ENCODE measurements at places on chromosomes 12 and 14.

DNA sequence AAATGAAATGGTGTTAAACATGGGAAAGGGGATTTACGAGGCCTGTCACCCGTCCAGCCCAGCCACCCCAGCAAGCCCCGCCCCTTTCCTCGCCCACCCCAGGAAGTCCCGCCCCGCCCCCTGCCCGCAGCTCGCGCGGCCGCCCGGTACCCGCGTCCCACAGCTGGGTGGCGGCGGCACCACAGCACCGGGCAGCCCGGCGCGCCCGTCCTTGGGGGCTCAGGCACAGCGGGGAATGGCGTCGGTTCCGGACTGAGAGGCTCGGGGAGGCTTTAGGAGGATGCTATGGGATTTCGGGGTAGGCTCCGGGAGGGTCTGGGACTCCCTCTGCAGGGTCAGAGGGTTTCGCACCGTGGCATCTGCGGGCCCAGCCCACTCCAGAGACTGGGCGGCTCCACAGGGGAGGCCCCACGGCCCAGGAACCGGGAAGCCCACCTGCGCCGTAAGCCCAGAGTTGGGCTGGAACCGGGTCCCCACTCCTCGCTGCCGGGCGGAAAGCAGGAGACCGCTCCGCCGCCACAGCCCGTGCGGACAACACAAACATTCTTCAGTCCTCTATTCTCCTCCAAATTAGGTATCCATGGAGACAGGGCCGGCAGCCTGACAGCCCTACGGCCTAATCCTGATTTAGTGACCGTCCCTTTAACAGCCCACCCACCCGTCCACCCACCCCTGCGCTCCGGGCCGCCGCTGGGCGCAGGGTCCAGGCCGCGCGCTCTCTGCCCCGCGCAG, 1.4 kb downstream of the FIGNL2 start:
- no peaks in the 10 kb centered on the region for H3K36me3 ChIP-seq
- H3K4me3 ChIP-seq = peak overlapping the region; percentile 53
- H3K27me3 ChIP-seq = peaks cover 38% of the 10 kb centered on the region
- H3K27ac ChIP-seq = no peak overlapping the region

GRCh38 chr14:50038398-50039119, 77.8 kb downstream of the VCPKMT start:
- H3K27me3 ChIP-seq = no peaks in the 10 kb centered on the region
- peaks cover 51% of the 10 kb centered on the region for H3K4me1 ChIP-seq
- H3K36me3 ChIP-seq = no peaks in the 10 kb centered on the region
- H3K4me3 ChIP-seq = no peak overlapping the region

- H3K36me3 ChIP-seq = no peaks in the 10 kb centered on the region
- H3K27me3 ChIP-seq = no peaks in the 10 kb centered on the region
- H3K4me3 ChIP-seq = peak overlapping the region; percentile 24
- no peak overlapping the region for H3K27ac ChIP-seq
- DNase-seq = no peak
Observed at GRCh38 chr14:80959496-80959895, 4.1 kb downstream of the TSHR start.

- no peaks in the 10 kb centered on the region for H3K36me3 ChIP-seq
- H3K4me1 ChIP-seq = no peaks in the 10 kb centered on the region
- no peak for DNase-seq
- H3K27me3 ChIP-seq = no peaks in the 10 kb centered on the region
Observed at GRCh38 chr14:35875296-35875695, 49.2 kb downstream of the BRMS1L start.

DNA sequence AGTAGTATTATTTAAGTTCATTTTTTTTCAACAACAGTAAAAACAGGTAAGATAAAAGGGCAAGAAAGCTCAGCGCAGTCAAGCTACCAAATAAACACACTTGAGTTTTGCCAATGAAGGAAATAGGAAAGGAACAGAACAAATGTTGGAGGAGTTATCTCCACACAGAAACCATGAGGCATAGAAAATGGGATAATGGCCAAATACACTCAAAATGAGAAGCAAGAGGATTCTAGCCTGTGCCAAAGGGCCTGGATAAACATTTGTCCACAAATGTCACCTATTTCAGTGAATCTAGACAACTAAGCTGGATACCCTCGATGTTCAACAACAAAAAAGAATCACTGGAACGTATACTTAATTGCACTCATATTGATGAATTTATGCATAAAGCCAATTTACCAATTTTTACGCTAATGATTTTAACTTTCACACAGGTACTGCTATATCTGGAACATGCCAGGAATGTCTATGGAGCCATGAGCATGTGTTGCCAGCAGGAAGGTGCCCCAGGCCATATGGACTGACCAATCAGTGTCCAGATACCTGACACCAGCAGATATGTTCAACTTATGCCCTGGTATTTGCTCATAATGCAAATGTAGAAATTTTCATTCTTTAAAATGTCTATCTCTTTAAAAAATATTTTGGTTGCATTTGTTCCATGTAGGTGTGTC, 21.1 kb downstream of the ST8SIA1 start:
- H3K36me3 ChIP-seq = no peaks in the 10 kb centered on the region
- DNase-seq = no peak
- no peaks in the 10 kb centered on the region for H3K27me3 ChIP-seq
- H3K4me3 ChIP-seq = no peak overlapping the region

- peak; percentile 73 for DNase-seq
- peaks cover 55% of the 10 kb centered on the region for H3K4me1 ChIP-seq
- peak within 1 kb of the TSS; percentile 84 for H3K4me3 ChIP-seq
- peak within 1 kb of the TSS; percentile 95 for H3K27ac ChIP-seq
- H3K36me3 ChIP-seq = no peaks in the 10 kb centered on the region
Observed at GRCh38 chr12:108633534-108634248, at the start of gene SELPLG. Gene SELPLG, minus strand, starts transcription at chr12:108633894. Its CDS starts 9,587 bp downstream, at chr12:108624307.

- H3K4me1 ChIP-seq = no peaks in the 10 kb centered on the region
- H3K4me3 ChIP-seq = no peak overlapping the region
- no peaks in the 10 kb centered on the region for H3K27me3 ChIP-seq
- no peaks in the 10 kb centered on the region for H3K36me3 ChIP-seq
- H3K27ac ChIP-seq = no peak overlapping the region
Observed at GRCh38 chr14:101219896-101220703, 316.6 kb upstream of the RTL1 start.

- H3K27ac ChIP-seq = no peak overlapping the region
- H3K4me3 ChIP-seq = no peak overlapping the region
- peaks cover 14% of the 10 kb centered on the region for H3K4me1 ChIP-seq
- H3K27me3 ChIP-seq = no peaks in the 10 kb centered on the region
- DNase-seq = peak; percentile 48
- H3K36me3 ChIP-seq = peaks cover 25% of the 10 kb centered on the region
Observed at GRCh38 chr14:75282170-75282554, 3.5 kb downstream of the FOS start.

DNA sequence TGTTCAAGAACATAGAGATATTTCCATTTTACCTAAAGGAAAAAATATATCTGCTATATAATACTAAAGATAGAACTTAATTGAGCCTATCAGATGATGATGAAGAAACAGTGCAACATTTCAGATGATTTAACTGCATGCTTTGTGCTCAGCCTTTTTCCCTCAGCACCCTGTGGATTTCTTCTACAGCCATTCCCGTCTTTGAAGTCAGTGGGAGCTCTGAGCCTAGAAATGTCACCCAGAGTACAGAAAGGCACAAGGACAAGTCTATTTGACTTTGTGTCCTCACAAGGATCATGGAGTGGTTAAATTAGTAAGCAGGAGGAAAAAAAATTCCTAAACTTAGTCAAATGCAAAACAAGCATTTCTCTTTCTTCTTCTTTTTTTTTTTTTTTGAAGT, 994.0 kb upstream of the FLRT2 start:
- DNase-seq = no peak
- H3K27me3 ChIP-seq = no peaks in the 10 kb centered on the region
- no peaks in the 10 kb centered on the region for H3K36me3 ChIP-seq
- no peak overlapping the region for H3K27ac ChIP-seq
- no peak overlapping the region for H3K4me3 ChIP-seq

DNA sequence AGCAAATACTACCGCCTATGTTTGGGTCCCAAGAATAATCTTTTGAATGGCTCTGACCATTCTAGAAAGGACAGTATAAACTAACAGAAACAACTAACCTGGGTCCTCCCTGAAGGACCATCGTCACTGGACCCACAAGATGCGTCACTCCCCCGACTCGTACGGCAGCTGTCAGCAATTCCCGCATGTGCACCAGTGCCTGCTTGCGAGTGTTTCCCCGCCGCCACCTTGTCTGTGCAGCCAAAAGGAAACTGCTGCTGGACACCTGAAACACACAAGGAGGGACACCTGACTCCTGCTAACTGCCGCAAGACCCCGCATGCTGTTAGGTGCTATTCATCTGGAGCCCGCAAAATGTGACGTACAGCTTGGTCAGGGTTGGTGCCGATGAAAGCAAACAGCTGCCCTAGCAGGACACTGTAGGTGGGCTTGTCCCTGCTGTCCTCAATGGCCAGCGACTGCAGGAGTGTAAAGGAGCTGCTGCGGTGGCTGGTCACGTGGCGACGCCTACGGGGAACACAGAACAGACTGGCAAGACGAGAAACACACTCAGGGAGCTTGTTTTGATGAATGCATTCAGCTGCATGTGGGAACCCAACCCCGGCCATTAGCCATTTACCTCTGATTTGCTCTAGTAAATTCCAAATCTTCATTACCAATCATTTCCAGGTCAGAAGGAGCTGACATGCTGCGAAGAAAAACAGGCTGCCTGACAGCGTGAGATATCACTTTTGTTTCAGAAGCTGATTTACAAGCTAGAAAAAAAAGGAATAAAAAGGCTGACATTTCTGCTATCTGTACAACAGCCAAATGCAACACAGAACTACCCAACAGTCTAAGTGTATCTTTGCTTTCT, 118.1 kb downstream of the TRAFD1 start:
- no peak overlapping the region for H3K27ac ChIP-seq
- DNase-seq = no peak
- peaks cover 52% of the 10 kb centered on the region for H3K36me3 ChIP-seq
- no peaks in the 10 kb centered on the region for H3K27me3 ChIP-seq
- no peaks in the 10 kb centered on the region for H3K4me1 ChIP-seq
- no peak overlapping the region for H3K4me3 ChIP-seq

DNA sequence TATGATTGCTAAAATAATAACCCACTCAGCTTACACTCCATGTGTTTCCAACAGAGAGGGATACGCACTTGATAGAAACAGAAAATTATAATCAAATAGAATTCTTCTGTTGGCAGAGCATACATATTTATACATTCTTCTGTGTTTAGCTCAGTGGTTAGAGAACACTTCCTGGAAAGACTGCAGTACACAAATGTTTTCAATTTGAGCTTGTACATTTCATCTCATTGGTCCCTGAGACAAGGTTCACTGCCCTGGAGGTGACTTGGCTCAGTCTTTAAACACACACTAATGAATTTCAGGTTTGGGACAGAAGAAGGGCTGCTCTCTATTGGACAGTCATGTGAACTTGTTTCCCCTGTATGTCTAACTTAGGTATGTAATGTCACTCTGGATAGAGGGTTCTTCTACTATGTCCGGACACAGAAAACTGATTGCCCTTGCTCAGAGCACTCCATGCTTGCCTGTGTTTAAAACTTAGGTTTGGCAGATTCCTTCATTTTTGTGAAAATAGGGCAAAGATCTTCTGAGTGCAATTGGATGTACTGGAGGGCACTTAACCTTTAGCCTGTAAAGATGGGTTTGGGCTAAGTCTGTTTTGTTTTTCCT, 22.9 kb downstream of the PROX2 start:
- no peaks in the 10 kb centered on the region for H3K27me3 ChIP-seq
- no peak overlapping the region for H3K27ac ChIP-seq
- DNase-seq = no peak
- no peak overlapping the region for H3K4me3 ChIP-seq
- no peaks in the 10 kb centered on the region for H3K36me3 ChIP-seq

DNA sequence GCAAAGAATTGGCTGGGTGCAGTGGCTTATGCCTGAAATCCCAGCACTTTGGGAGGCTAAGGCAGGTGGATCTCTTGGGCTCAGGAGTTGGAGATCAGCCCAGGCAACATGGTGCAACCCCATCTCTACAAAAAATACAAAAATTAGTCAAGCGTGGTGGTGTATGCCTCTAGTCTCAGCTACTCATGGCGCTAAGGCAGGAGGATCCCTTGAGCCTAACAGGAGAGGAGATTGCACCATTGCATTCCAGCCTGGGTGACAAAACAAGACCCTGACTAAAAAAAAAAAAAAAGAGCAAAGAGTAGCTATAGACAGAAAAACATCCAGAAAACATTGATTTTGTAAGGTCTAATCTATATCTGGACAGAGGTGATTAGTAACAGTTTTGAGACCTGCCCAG, 25.0 kb downstream of the KIF21A start:
- H3K4me1 ChIP-seq = no peaks in the 10 kb centered on the region
- no peak for DNase-seq
- no peaks in the 10 kb centered on the region for H3K36me3 ChIP-seq
- no peak overlapping the region for H3K4me3 ChIP-seq
- no peaks in the 10 kb centered on the region for H3K27me3 ChIP-seq

- DNase-seq = no peak
- H3K36me3 ChIP-seq = no peaks in the 10 kb centered on the region
- H3K27me3 ChIP-seq = no peaks in the 10 kb centered on the region
- H3K4me3 ChIP-seq = no peak overlapping the region
- no peak overlapping the region for H3K27ac ChIP-seq
Observed at GRCh38 chr12:5908251-5908650, 36.8 kb downstream of the ANO2 start.

DNA sequence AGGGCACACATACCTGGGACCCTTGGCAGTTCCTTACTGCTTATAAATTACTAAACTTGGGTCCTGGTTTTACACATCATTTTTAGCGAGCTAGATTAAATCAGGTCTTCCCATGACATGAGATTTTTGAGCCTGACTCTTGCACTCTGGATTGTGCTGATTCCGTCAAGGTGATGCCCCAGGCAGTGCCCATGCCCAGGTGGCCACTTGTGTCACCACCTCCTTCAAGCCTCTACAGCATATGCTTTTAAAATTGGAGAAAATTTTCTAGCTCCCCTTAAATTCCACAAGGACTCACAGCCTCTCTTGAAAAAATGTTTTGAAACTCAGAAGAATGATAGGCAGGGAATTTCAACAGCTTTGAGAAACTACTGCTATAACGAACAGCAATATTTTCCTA, 9.6 kb downstream of the PTPN21 start:
- no peaks in the 10 kb centered on the region for H3K4me1 ChIP-seq
- H3K27ac ChIP-seq = no peak overlapping the region
- no peaks in the 10 kb centered on the region for H3K36me3 ChIP-seq

- H3K27ac ChIP-seq = peak overlapping the region; percentile 78
- peak; percentile 45 for DNase-seq
- H3K4me3 ChIP-seq = peak overlapping the region; percentile 91
- H3K36me3 ChIP-seq = no peaks in the 10 kb centered on the region
Observed at GRCh38 chr14:55580470-55581341, 699 bp downstream of the KTN1 start.

GRCh38 chr14:56491299-56492285, 88.0 kb upstream of the TMEM260 start:
- no peaks in the 10 kb centered on the region for H3K36me3 ChIP-seq
- H3K27ac ChIP-seq = no peak overlapping the region
- H3K27me3 ChIP-seq = no peaks in the 10 kb centered on the region
- H3K4me3 ChIP-seq = no peak overlapping the region
- DNase-seq = no peak

- no peaks in the 10 kb centered on the region for H3K4me1 ChIP-seq
- H3K36me3 ChIP-seq = no peaks in the 10 kb centered on the region
- no peak overlapping the region for H3K27ac ChIP-seq
- no peak overlapping the region for H3K4me3 ChIP-seq
- no peak for DNase-seq
Observed at GRCh38 chr12:13033476-13033875, 10.7 kb upstream of the FAM234B start.
